Ovary (tissue), 10 donors: ENCODE measurements at places on chromosomes 3 and 15. TPM values are rescaled to one million over a fixed set of nuclear protein-coding genes. Genes with fewer than 3 reads are reported as not detected.

GRCh38 chr3:72296477-72297111 lies 511.6 kb upstream of the PROK2 start:
- no peak for DNase-seq

GRCh38 chr15:101556273-101556672 lies 66.8 kb upstream of the PCSK6 start:
- no peak for DNase-seq

The SST gene
- polyA plus RNA-seq, result 0.16 TPM

GRCh38 chr3:56929809-56930615 lies 128.3 kb upstream of the ARHGEF3 start:
- no peak for DNase-seq

GRCh38 chr15:71885390-71885789 lies 75.0 kb downstream of the NR2E3 start:
- DNase-seq, result no peak

- DNase-seq, result no peak
These were observed 254.3 kb downstream of the ZNF621 start for GRCh38 chr3:40779039-40779438.

The DAPK2 gene
- 2.7 TPM for polyA plus RNA-seq

DNA sequence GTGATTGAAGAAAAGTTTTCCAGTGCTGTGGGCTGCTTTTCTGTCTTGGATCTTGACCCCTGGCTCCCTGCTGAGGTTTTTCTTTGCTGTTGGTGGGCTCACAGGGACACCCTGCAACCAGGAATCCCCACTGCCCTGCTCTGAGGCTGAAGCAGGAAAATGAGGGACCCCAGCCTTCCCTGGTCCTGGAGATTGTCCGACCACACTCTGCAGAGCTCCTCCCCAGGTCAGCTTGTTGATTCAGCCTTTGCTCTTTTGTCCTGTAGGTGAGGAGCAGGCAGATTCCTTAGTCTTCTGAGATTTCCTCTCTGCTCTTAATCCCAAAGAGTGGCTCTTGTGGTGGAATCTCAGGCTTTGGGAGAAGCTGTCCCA lies 194.5 kb downstream of the RPLP1 start:
- no peak for DNase-seq

- DNase-seq, result peak; percentile 87
These were observed 2.1 kb upstream of the CCDC80 start for GRCh38 chr3:112642912-112643506.

DNA sequence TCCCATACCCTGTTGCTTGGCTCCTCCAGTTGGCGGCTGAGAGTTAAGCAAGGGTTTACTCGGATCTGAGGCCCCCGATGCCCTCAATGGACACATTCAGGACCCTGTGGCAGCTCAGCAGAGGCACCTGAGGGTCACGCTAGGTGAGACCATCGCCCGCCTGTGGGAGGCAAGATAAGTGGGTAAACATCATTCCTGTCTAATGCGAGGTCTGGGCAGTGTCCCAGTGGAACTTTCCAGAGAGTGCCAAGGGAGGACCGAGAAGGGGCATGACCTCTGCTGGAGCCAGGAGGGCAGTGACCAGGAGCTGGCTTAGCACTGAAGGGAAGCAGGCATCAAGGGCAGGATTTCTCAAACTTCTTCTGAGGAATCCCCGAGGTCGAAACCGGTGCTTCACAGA lies 65.4 kb upstream of the SEC61A1 start:
- DNase-seq, result no peak

DNA sequence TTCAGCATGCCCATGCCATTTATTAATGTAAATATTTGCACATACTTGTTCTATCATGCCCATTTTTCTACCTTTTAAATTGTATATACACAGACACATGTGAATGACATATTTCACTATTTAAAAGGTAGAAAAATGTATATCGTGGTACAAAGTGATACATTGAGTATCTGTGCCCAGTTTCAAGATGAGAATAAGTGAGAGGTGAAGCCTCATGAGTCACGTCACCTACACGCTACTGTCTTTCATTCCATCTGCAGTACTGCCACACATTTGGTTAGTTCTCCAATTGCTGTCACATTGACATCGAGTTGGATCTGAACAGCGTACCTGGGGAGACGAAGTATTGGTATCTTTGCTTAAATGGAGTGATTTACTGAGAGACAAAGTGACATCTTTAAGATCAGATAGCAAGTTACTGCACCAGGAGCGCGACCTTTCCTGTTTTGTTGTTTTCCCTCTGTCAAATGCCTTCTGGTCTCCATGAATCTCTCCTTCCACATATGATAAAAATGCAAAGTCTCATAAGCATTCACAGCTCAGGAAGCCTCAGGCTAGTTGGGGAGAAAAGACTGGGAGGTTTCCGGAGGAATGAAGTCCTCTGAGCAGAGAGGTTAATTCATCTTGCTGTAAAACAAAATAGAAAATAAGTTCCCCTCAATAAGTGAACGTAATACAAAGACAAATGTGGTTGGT lies 12.0 kb downstream of the GREM1 start:
- DNase-seq, result no peak

DNA sequence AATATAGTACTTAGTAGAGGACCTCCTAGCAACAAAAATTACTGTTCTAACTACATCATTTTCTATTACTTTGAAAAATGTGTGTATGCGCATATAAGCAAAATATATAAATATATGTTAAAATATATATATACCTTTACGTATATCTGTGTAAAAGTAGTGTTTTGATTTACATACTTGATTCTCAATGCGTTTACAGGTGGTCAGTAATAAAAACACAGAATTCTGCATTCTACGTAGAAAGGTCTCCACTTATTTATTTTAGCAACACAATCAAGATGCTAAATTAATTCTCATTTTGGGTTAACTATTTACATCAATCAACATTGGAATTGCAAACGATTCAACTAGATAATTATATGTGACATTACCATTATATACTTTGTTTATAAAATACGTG lies 158.0 kb downstream of the ATG7 start:
- DNase-seq, result no peak

The GP9 gene
- not detected for polyA plus RNA-seq

DNA sequence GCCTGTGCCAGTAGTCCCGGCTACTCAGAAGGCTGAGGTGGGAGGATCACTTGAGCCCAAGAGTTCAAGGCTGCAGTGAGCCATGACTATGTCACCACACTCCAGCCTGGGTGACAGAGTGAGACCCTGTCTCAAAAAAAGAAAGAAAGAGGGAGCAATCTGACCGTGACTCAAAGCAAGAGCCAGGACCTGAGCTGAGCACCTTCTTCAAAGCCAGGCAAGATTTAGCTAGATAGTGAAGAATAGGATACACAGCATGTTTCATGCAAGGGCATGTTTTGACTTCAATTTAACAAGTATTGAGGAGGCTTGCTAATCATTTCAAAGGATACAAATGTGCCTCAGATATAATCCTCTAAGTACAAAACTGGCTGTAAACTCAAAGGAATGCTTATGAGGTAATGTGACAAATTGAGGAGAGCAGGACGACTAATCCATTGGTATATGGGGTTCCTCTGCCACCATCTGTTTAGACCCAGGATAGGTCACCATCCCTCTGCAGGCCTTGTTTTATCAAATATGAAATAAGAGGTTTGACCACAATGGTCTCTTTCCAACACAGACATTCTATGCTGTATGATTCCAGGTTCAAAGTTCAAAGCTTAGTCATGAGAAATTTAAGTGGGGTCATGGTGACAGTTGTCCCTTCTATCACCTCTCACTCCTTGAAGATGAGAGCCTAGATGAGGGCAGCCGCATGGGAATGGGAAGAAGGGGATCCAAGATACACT lies 33.2 kb downstream of the RAB27A start:
- no peak for DNase-seq

DNA sequence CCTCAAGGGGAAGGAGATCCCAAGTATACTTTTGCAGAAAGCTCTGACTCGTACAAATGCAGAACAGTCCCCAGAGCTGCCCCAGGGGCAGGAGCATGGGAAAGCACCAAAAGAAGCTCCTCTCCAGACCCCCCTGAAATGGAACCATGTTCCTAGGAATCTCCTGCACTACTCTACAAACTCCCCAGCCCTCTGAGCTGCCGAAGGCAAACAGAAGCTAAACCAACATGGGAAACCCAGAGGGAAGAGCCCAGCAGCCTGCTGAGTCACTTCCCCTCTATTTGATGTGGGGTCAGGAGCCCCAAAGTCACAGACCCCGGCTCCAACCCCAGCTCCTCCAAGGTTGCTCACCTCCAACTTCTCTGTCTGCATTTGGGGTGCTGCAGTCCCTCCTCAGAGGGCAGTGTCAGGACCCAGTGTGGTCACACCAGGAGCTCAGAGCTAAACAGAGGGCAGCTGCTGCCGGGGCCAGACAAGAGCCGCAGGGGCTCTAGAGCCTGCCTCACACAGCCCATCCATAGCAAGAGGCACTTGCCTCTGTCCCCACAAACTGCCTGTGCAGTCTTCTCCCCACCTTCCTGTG lies 3.8 kb upstream of the PLXNA1 start:
- DNase-seq, result no peak

- DNase-seq, result no peak
These were observed 8.2 kb downstream of the DENND4A start for GRCh38 chr15:65783872-65784271.

GRCh38 chr15:57041416-57041815 lies 123.0 kb downstream of the TCF12 start:
- no peak for DNase-seq

The CNTN3 gene
- 1.3 TPM for polyA plus RNA-seq

GRCh38 chr3:177598097-177598833 lies 401.0 kb upstream of the TBL1XR1 start:
- DNase-seq, result no peak

The QRICH1 gene
- 78.9 TPM for polyA plus RNA-seq

- no peak for DNase-seq
These were observed 39.2 kb upstream of the BCL2A1 start for GRCh38 chr15:80010131-80010673.

The KCNAB1 gene
- 3.5 TPM for polyA plus RNA-seq

The CTXN2 gene
- polyA plus RNA-seq, result not detected

The PRR20G gene
- polyA plus RNA-seq, result not detected

DNA sequence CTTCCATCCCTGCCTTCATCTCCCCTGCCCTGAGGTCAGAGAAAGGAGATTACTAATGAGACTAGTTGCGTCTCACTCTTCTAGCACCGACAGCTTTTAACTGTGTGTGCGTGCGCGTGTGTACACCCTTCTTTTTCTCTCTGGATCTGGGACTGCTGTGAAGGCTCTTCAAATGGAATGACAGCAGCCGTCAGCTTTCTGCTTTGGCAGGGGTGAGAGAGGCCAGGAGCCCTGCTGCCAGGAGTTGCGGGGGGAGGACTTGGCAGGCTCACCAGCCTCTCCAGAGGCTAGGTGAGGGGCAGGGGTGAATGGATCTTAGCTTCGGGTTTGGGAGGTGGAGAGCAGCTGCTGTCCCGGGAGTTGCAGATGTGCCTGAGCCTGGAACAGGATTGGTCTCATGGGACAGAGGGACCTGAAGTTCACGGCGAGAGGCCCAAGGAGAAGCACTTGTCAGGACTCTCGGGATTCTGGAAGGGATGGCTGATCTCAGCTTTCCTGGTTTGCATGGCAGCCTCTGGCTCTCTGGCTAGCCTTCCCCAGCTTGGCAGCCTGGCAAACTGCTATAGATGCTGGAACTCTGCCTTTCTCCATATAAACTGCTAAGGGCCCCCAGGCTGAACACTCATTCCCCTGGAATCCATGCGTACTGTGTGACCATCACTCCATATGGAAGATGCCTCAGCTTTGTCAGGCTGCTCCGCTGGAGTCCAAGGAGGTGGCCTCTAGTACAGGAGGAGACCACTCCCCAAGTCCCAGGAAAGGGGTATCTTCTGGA lies 16.6 kb downstream of the TEX264 start:
- DNase-seq, result no peak

The ARID3B gene
- polyA plus RNA-seq, result 1.2 TPM

DNA sequence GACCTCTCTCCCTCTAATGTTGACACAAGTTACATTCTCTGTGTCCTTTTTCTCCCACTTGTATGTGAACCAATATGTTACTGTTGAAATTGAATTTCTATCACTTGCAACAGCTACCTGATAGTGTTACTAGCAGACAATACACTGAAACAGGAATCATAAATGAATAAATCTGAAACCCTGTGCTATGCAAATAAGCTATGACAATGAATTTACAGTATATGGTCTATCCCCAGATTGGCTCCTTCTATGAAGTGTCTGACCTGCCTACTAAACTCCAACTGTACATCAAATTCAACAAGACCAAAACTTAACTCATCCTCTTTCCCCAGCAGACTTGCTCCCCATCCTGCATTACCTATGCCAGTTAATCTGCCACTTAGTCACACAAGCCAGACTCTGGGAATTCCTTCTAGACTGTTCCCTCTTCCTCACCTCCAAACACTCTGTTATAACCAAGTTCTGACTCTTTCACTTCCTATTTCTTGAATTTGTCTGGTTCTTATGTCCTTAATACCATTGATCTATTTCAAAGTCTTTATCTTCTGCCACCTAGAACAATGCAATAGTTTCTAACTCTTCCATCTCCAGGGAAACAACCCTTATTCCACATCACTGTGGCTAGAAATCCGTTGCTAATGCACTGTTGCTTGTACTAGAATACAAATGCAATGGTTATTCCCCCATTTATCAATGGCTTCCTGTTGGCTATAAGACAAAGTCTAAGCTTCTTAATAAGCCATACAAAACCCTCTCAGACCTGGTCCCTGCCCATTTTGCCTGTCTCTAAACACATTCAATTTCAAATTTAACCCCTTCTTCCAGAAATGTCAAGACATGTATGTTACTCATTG lies 13.4 kb upstream of the ZNF639 start:
- DNase-seq, result no peak

- no peak for DNase-seq
These were observed 352.5 kb upstream of the C2CD4B start for GRCh38 chr15:62517541-62517940.

The UROC1 gene
- polyA plus RNA-seq, result not detected

DNA sequence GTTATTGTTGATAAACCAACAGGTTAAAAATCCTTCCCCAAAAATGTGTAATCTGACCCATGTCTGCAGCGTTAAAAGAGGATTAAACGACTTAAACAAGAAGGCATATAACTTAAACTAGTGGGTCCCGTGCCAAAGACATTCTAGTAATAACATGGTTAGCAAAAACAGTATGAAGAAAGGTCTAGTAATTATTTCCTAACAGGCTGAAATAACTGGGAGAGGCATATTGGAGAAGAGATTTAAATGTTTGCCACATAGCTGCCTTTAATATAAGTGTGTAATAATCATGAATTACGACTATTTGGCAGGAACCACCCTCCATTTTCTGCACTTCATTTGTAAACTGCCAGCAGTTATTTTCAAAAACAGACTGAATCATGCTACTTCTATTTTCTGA lies 67.7 kb upstream of the CSPG5 start:
- DNase-seq, result no peak
